ENCODE measurements at places on chromosomes 3 and 15.
A peak's percentile ranks its signal among the peaks of the same experiment; 100 is the strongest.

DNA sequence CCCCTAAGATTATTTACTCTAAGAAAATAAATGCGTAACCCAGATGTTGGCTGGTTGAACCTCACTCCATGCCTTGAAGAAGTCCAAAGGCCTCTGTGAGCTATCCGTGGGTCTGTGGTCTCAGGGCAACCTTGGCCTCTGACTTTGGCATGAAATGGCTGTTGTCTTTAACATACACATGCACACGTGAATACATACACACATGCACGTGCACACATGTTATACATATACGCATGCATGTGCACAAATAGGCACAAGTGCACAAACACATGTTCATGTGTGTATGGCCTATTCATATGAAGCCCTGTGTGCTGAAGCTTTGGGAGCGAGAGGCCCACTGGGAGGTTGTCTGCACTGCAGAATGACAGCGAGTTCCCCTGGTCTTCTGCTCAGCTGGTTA lies 50.8 kb downstream of the KLF15 start:
- DNase-seq: no peak

- no peak for DNase-seq
Observed at GRCh38 chr15:51290720-51291119, 47.7 kb downstream of the CYP19A1 start.

DNA sequence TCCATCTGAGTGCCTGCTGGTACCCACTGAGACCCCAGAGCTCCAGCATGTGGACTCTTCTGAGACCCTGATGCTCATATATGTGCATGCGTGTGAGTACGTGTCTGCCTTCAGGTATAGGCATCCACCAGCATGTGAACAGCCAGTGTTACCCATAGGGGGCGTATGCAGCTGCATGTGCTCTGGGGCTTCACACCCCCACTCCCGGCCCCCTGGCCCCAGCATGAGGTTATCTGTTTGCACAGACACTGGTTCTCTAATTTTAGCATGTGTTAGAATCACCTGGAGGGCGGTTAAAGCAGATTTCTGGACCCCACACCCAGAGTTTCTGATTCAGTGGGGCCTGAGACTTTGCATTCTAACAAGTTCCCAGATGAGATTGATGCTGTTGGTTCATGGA lies 824 bp upstream of the CILP start:
- peak; percentile 5 for DNase-seq

DNA sequence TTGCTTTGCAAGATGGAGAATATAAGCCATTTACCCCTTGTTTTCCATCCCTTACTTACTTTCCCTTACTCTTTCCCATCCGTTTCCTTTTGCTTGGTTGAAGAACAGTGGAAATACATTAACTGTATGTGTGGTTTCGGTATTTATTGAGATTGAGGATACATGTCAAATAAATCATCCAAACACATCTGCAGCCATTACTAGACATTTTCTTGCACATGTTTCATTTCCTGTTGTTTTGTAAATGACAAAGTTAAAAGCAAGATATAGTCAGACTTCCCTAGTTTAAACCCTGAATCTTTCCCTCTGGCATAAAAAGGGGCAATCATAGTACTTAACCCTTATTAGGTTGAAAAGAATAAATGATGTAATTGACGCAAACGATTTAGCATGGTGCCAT lies 82.1 kb upstream of the BCHE start:
- no peak for DNase-seq

- no peak for DNase-seq
Observed at GRCh38 chr15:31013863-31014607, 22.6 kb upstream of the MTMR10 start.

- no peak for DNase-seq
Observed at GRCh38 chr3:46221391-46221790, 13.3 kb upstream of the CCR1 start.

DNA sequence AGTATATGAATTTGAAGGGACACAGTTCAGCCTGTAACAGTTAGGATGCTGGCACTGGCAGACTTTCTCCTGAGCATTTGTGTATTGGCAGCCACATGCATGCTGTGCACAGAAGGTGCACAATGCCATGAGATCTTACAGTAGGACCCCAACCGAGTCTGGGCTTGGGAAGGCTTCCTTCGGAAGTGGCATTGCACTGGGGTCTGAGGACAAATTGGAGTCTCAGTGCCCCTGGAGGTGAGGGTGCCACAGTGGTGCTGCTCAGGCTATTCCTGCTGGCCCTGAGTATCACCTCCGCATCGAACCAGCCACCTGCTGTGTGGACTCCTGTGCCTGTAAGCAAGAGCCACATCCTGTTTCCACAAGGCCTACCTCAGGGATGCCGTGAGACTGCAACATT lies 99.5 kb downstream of the DNAJB8 start:
- no peak for DNase-seq

DNA sequence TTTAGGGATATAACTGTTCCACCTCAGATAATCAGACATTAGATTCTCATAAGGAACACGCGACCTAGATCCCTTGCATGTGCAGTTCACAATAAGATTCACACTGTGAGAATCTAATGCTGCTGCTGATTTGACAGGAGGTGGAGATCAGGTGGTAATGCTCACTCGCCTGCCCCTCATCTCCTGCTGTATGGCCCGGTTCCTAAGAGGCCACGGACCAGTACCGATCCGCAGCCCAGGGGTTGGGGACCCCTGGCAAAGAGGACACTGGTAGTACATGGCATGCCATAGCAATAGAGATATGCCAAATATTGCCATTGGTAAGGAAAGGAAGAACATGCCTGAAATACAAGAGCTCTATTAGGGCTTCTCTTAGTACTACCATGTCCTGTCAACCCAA lies 59.7 kb downstream of the LSM3 start:
- DNase-seq: no peak

- DNase-seq: no peak
Observed at GRCh38 chr15:68730976-68731897, 89.5 kb downstream of the ANP32A start.

- no peak for DNase-seq
Observed at GRCh38 chr3:33758281-33758680, 40.1 kb upstream of the PDCD6IP start.

- DNase-seq: no peak
Observed at GRCh38 chr3:120730576-120731542, 11.5 kb downstream of the RABL3 start.

GRCh38 chr15:85452436-85452835 lies 72.0 kb downstream of the AKAP13 start:
- DNase-seq: no peak

- no peak for DNase-seq
Observed at GRCh38 chr3:60542995-60543394, 708.3 kb downstream of the FHIT start.

- no peak for DNase-seq
Observed at GRCh38 chr15:71530116-71530515, 280.2 kb upstream of the NR2E3 start.

DNA sequence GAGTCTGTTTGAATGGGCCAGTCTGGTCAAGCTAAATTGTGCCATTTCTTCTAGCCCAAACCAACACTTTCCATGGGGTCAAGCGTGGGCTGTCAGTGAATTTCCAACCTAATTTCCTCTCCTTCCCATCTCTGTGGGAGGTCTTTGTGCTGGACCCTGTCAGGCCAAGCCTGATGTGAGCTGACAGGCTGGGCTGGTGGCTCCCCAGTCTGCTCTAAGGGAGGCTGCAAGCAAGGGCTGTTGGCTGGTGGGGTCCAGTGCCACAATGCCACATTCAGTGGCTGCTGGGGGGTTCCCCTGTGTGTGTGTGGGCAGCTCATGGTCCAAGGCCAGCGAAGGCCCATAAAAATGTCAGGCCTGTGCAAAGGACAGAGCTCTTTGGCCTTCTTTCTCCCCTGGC lies 216.1 kb downstream of the OPA1 start:
- no peak for DNase-seq

GRCh38 chr3:119669906-119670570 lies 7.2 kb downstream of the COX17 start:
- DNase-seq: no peak
